ENCODE measurements at places on chromosomes 13 and 19.

DNA sequence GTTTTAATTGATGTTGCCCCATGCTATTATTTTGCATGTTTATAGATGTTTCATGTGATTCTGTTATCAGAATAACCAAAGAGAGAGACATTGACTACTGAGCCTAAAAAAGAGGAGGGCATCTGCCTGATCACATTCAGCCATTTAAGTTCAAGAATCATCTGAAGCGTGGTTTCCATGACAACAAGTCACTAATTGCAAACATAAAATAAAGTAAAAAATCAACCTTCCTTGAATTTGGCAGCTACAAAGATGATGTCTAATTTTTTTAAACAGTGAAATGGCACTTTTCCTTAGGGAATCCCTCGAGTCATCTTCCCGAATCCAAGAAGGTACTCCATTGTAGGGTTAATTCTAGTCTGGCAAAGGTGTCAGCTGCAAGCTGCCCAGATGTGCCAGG is 884.2 kb downstream of the DIAPH3 start:
- no peak for DNase-seq

DNA sequence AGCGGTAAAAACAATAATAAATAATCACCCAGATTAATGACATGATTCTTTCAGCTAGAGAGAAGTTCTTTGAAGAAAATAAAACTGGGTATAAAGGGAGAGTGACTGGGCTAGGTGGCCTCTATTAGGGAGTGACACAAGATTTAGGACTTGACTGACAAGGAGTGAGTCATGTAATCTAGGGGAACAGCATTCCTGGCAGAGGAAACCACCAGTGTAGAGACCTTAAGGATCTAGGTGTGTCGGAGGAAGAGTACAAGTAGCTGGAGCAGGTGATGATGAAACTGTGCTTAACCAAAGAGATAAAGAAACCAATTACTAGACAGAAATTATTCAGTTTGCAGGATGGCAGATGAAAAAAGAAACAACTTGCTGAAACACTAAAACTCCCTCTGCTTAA is 248.0 kb downstream of the RFC3 start:
- no peak for DNase-seq

DNA sequence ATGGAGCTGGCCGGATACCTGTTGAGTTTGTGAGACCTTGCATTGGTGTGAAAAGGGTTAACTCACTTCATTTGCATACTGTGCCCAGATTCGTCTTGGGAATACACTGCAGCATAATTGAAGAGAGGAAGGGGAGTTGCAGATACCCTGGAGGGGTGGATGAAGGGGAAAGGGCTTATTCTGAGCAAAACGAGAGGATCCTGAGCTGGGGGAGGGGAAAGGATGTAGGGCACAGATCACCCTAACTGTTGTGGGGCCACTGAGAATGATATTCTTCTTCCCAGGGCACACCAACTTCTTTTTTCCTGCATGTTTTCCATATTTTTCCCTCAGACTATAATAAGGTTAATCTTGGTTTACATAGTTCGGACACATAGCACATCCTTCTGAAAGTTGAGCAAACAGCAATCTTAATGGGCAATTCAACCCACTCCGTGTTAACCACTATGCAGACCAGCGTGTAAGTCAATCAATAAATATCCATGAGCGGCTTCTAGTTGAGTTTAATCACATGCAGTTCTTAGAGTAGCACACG is 11.7 kb upstream of the PTPRS start:
- DNase-seq: no peak

GRCh38 chr13:72132075-72132474 is 265.1 kb upstream of the DACH1 start:
- no peak for DNase-seq

DNA sequence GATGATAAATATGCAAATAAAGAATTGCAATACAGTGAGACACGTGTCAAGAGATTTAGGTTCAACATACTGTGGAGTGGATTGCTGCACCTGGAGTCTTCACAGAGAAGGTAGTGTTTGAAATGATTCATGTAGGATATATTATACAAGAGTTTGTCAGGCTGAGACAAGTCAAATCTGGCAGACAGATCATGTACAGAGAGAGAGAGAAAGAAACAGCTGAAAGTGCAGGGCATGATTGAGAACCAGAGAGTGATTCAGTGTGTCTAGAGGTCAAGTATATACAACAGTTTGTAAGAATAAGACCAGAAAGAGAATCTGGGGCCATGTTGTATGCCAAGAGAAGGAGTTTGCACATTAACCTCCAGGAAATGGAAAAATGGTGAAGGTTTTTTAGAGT is 2.1 kb upstream of the VWA8 start:
- no peak for DNase-seq
